Stimulated activated CD8-positive, alpha-beta memory T cell treated with anti-CD3 and anti-CD28 coated beads, Interleukin-4, amount 100 ng/mL, for 1 hour (primary cell): ENCODE measurements at places on chromosomes 7 and 10.

DNA sequence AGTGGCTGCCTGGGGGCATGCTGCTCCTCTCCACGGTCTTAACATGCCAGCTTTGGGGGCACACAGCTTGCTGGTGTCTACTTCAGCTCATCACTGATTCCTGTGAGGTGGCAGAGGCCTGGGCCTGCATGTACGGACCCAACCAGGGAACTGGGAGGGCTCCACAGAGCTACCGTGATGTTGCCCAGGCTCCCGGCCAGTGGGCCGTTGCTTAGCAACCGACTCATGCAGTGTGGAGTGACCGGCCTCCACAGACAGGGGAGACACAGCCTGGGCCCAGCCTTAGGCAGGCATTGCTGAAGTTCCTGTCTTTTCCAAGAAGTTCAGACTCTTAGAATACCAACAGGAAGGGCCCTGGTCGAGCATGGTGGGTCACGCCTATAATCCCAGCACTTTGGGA, 25.8 kb upstream of the SH2B2 start:
- DNase-seq: no peak

- no peak for DNase-seq
Observed at GRCh38 chr7:70352906-70353305, 754.6 kb downstream of the AUTS2 start.

DNA sequence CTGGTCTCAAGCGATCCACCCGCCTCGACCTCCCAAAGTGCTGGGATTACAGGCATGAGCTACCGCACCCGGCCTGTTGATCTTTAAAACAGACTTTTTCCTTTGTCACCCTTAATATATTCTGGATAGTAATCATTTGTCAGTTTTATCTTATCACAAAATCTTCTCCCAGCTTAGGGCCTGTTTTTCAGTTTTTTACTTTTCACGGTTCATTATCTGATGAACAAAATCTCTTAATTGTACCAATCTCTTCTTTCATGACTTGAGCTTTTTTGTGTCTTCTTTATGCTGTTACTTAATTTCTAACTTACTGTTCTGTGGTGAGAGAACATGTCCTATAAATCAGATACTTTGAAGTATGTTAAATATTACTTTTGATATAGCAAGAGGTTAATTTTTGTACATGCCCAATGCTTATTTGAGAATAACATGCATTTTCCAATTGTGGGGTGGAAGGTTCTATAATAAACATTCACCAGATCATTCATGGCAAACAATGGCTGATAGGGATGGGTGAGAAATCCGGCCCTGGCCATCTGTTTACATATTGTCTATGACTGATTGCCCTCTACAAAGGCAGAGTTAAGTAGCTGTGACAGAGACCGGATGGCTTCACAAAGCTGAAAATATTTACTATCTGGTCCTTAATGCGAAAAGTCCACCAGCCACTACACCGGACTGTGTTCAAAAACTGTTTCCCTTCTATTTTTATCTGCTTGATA, 5.3 kb downstream of the PAPOLB start:
- DNase-seq: no peak

GRCh38 chr7:12493863-12494686, 76.4 kb upstream of the SCIN start:
- DNase-seq: no peak

DNA sequence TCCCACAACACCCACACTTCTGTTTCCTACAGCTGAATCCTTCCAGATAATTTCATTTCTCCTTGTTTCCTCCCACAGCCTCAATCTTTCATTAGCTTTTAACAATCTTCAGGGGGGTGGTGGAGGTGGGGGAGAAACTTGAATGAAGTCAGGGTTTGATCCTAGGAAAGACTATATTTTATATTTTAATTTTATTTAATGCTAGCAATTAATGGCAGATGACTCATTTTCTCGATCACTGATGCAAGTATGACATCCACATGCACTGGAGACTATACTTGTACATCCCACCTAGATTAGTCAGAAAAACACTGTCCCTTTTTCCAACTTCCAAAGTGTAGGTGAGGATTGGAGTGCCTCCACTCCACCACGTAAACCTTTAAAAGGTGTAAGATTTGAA, 1181.3 kb upstream of the AUTS2 start:
- no peak for DNase-seq

- DNase-seq: no peak
Observed at GRCh38 chr7:83060218-83060617, 102.5 kb downstream of the PCLO start.

DNA sequence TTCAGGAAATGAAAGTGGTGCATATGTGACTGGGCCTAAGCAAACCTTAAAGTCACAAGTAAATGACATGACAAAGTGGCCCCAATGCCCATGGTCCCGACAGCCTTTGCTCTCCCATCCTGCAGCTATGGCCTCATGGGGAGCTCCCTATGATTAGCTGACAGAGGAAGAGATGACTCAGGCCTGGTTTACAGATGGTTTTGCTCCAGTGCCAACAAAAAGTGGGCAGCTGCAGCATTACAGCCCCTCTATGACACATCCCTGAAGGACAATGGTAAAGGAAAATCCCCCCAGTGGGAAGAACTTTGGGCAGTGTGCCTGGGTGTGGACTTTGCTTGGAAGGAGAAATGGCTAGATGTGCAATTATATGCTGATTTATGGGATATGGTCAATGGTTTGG, 105.1 kb upstream of the ADCY1 start:
- no peak for DNase-seq
